ENCODE measurements at places on chromosomes 13 and 19.

GRCh38 chr19:52171321-52172169 is at the start of gene ZNF836:
Gene ZNF836 (minus strand): TSS chr19:52171621. CDS start chr19:52168072, 3,549 bp downstream.
- DNase-seq, result peak; percentile 92

DNA sequence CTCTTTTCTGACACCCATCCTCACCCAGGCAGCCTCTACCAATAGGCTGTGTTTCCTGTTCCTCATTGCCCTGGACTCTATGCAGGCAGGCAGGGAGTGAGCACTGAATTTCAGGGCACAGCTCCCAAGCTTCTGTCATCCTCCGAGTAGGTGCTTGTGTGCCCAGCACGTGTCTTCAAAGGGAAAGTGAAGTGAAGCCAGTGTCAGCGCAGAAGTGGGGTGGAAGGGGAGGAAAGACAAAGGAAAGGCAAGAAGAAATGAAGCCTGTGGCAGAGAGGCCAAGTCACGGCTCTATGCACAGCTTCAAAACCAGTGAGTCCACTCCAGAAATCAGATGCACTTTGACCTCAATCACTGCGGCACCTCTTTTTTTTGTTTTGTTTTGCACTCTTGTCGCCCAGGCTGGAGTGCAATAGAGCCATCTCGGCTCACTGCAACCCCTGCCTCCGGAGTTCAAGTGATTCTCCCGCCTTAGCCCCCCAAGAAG is 16.9 kb downstream of the CEBPA start:
- DNase-seq, result peak; percentile 47

DNA sequence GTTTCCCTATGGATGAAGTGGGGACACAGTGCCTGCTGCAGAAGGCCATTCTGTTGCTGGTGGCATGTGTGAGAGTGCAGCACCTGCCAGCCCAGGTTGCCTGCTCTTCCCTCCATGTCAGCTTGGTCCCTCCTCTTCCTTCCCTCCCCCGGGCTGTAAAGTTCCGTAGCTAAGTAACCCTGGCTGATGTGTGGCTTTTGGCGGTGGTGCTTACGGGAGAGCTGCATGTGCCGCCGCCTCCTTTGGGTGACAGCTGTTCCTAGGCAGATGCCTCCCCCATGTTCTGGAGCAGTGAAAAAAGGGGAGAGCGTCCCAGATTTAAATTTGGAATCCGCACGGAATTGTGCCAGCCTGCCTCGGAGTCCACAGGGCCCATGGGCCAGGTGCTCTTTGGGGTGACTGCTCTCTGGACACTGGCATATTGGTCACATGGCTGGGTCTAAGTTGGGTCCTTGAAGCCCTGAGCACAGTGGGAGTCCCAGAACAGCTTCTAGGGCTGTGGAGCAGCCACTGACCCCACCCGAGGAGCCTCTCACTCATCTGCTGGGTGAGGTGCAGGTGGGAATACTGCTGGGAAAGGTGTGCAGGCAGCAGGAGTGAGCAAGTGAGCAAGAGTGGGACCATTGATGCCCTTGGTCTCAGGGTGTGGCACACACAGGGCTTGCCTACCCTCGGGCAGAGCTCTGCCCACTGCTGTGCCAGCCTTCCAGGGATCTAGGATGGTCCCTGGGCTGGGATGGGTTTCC is 33.1 kb upstream of the ZNF536 start:
- DNase-seq, result no peak

- peak; percentile 47 for DNase-seq
These were observed 2.7 kb upstream of the ZBTB7A start for GRCh38 chr19:4069331-4069959.

DNA sequence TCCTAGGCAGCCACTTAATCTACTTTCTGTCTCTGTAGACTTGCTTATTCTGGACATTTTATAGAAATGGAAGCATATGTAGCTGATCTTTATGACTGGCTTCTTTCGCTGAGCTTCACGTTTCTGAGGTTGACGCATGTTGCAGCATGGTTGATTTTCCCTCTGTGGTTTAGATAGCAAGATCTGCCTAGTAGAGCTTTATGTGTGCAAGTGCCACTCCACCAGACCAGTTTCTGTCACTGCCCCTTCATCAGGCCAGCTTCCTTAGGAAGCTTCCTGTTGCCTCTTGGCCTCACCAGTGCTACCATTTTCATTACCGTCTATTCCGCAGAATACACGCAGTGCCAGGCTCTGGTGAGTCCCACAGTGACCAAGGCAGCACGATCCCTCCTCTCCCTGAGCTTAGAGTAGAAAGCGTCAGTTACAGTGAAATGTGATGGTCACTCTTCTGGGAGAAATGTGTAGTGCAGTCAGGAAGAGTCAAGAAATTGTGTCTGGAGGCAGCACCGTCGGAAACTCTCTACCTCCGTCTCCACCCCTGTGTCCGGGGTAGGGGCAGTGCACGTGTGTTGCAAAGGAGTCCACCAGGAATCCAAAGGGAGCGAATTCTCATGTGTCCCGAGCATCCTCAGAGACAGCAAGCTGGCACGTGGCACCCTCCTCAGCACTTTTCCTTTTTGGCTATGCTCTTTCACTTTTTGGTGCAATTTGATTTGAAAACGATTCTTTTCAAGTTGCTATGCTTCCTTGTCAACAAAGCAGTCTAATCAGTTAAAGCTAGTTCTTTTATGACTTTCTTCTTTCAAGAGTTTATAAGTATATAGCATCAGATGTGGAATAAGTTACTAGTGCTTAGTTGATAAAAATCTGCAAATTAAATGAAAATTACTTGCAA is 45.4 kb upstream of the GPR183 start:
- DNase-seq, result no peak

- DNase-seq, result peak; percentile 22
These were observed 66.9 kb upstream of the DIAPH3 start for GRCh38 chr13:60230593-60230992.

DNA sequence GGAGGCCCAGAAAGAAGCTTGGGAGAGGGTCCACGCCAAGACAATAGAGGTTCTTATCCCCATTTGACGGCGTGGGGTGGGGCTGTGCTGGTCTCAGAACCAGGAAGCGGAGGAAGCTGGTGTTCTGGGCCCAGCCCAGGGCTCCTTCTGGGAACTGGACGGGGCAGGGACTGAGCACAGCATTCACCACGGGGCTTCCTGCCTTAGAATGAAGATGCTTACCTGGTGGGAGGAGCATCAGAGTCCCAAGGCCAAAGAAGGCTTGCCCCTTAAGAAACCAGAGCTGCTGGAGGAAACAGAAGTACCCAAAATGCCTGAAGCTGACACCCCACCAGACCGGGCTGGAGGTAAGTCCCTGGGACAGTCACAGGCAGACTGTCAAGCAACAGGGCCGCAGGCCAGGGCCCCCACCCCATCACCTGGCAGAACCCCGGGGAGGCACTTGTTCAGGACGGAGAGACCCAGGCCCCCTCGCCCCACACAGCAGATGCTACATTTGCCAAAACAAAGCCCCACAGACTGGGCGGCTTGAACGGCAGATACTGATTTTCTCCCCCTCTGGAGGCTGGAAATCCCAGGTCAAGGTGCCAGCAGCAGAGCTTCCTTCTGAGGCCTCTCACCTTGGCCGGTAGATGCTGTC is 17.8 kb upstream of the IGLON5 start:
- DNase-seq, result no peak

GRCh38 chr13:38830442-38831045 is 143.7 kb downstream of the FREM2 start:
- peak; percentile 45 for DNase-seq

- DNase-seq, result peak; percentile 55
These were observed 238.3 kb upstream of the MAB21L1 start for GRCh38 chr13:35714588-35715377.

DNA sequence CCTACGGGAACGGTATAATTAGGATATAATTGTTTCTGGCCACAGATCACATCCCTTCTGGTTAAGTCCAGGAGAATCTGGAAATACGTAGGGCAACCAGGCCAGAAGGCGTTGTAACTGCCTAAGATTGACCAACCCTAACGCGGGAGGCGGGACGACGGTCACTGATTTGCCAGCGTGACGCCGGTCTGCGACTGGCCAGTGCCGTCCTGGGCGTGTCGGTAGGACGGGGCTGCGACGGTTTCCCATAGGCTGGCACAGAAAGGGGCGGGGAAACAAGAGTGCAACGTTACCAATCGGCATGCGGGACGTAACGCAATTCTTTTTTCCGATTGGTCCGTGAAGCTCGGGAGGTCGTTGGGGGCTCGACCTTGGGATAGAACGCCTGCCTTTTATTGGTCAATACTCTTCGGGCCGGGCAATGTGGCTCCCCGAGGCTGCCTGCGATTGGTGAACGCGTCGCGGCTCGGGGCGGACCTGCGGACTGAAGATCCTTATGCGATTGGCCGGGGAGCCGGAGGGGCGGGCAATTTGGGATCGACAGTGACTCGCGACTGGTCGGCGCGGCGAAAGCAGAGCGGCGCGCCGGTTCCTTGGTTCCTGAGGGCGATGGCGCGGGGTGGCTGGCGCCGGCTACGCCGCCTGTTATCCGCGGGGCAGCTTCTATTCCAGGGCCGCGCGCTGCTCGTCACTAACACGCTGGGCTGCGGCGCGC is at the start of gene MPV17L2:
TSS of gene MPV17L2 (plus strand) at position 546 of the 715 bp plus-strand sequence. CDS start at position 610, 64 bp downstream.
- peak; percentile 100 for DNase-seq

GRCh38 chr13:75285310-75285709 is 196.7 kb downstream of the TBC1D4 start:
- no peak for DNase-seq

DNA sequence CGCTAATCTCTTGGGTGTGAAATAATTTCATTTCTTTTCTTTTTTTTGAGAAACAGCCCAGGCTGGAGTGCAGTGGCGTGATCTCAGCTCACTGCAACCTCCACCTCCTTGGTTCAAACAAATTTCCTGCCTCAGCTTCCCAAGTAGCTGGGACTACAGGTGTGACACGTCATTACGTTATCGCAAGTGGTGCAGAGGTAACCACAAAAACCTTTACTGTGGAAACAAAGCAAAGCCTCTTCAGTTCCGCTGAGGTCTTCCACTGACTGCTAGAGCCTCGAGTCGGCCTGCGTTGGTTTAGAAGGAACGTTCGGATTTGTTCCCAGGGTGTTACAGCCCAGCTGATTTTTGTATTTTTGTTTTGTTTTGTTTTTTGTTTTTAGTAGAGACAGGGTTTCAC is 2.0 kb upstream of the ZNF784 start:
- DNase-seq, result no peak

DNA sequence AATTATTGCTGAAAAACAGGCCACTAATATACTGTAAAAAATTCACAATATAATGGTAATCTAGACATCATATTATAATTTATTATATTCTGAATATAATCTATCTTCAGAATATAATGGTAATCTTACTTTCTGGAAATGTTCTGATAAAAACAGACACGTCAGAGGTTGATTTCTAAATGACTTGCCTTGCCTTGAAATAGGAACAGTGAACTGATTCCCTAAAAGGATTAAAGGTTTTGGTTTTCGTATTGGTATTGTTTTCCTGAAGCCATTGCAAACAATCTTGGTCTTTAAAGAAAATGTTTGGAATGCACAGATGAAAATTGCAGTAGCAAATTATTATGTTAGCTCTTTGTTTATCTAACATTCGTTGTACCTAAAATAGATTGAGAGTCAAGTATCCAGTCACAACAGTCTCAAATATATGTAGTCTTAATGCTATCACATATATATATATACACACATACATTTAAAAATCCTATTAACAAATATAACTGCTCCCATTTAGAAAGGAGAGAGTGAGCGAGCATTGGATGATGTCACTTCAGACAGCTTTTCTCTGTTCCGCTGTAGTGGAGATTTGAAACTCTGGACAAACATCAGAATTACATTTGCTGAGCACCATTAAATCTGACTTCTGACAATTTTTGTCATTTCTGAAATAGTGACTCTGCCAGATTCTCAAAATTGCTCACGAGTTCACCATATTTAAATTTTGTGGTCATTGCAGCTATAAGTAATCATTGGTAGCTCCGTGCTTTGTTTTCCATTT is 1.7 kb downstream of the ITM2B start:
- no peak for DNase-seq
